Muscle of back (tissue), 13 donors: ENCODE measurements at places on chromosomes 7 and 10. TPM values are rescaled to one million over a fixed set of nuclear protein-coding genes. Genes with fewer than 3 reads are reported as not detected.

The NODAL gene
- polyA plus RNA-seq, result 0.27 TPM

The ENTPD7 gene
- 5.4 TPM for polyA plus RNA-seq

GRCh38 chr7:100167912-100168323, 499 bp downstream of the GAL3ST4 start:
- DNase-seq, result no peak

- DNase-seq, result no peak
These were observed 153.7 kb downstream of the TNS3 start for GRCh38 chr7:47428052-47428767.

The USP6NL gene
- 9.7 TPM for polyA plus RNA-seq

DNA sequence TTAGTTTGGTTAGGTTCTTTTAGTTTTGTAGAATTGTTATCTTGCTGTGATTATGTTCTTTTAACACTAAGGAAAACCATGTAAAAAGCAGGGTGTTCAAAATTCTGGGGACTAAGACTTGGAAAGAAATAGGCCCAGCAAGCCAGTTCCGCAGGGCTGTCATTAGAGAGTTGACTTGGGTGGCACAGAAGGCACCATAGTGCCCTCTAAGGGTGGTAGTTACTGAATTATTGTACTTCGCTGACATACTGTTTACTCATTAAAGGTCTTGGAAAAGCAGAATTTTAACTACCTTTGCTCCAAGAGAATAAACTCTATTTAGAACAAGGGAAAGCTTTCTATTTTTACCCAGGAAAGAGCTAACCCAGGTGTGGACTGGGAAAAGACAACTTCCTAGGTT, 86.5 kb downstream of the OTUD1 start:
- DNase-seq, result no peak

- DNase-seq, result no peak
These were observed 121.5 kb downstream of the VIPR2 start for GRCh38 chr7:159023206-159023605.

- no peak for DNase-seq
These were observed 8.4 kb downstream of the GRB10 start for GRCh38 chr7:50774319-50774718.
